ENCODE measurements at places on chromosomes 7 and 10.

DNA sequence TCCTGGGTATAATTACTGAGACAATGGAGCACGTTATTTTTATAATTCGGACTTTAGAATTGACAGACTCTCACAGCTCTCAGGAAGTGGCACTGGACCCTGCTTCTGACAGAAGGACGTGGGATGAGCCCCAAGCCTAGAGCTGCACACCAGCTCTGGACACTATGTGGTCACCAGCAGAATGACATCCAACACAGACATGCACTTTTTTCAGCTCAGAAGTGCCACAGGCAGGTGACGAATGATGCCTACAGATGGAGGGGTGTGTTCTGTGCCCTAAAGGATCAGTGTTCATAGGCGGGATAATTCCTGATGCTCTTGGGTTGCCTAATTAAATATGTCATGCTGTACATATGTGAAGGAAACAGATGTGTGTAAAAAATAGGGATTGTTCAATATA lies 87.9 kb downstream of the VIPR2 start:
- DNase-seq, result no peak

DNA sequence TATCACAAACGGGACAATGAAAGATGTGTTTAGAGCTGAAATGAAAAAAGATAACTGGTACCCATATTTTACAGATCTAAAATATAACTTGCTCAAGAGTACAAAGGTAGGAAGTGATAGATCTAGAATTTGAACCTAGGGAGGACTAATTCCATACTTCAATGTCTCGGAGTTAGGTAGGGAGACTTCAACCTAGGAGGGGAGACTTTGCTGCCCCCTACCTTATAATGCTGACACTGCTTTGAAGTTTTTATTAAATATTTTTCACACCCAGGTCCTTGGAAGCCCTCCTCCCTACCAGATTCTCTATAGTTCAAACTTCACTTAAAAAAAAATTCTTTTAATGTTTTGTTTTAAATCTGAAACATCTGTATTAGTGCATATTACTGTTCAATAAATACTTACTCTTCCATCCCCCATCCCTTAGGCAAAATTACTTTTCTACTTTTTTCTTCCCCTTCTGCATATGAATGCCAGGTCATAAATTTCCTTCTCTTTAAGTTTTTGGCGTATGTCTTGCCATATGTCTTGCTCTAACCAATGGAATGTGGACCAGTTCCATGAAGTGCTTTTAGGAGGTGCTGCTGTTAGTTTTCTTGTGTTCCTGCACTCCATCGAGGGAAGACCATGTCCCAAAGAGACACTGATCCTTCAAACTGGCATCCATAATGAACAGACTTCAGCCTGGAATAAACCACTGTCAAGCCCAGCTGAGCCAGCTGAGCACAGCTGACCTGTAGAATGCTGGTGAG lies 57.8 kb downstream of the MICU1 start:
- no peak for DNase-seq

- no peak for DNase-seq
Measured at GRCh38 chr7:155732286-155732685, 80.0 kb downstream of the SHH start.

DNA sequence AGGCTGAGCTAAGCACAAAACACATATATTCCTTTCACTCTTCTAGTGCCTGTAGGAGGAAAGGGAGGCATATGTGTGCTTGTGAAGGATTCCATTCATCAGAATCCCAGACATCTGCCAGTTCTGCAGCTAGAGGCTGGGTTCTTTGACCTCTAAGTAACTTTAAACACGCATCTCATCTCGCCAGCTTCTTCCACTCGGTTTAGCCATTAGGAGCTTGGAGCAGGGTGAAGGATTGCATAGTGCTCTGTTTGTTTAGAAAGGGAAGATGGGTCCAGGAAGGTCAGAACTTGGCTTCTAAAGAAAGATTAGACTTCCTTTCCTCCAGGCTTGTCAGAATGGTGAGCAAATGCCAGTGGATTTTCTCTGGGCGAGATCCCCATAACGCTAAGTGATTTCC lies 43.6 kb downstream of the HK1 start:
- no peak for DNase-seq

DNA sequence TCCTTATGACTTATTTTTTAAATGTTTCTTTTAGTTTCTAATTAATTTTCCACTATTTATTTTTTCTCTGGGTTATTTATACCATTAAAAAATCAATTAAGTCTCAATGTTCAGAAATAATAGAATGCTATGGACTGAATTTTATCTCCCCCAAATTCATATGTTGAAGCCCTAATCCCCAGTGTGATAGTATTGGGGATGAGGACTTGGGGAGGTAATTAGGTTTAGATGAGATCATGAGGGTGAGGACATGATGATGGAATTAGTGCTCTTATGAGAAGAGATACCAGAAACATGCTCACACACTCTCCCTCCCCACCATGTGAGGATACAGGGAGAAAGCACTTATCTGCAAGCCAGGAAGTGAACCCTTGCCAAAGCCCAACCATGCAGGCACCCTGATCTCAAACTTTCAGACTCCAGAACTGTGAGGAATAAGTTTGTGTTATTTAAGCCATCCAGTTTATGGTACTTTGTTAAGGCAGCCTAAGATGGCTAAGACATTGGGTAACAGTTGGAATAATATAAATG lies 202.6 kb downstream of the MDFIC start:
- no peak for DNase-seq

GRCh38 chr7:132972745-132973144 lies 109.1 kb downstream of the CHCHD3 start:
- DNase-seq, result no peak
